T-cell (primary cell): ENCODE measurements at places on chromosomes 12 and 14.

GRCh38 chr12:27627123-27627852 lies 69.0 kb upstream of the REP15 start:
- no peak for DNase-seq

DNA sequence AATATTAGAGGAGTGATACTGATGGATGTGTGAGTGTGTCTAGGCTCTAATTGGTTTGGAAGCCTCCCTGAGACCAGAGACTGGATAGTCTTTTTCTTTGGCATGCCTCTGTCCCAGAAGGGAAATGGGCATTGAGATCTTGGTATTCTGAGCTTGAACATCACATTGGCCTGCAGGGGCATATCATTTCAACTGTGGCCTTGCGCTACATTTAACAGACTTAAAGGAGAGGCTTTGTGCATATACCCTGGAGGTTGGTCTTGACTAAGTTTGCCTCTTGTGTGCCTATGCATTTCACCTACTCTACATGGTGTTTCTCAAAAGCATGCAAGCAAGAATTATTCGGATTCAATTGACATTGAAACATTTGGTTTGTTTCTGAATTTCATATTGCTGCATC lies 185.4 kb downstream of the TMTC2 start:
- no peak for DNase-seq

DNA sequence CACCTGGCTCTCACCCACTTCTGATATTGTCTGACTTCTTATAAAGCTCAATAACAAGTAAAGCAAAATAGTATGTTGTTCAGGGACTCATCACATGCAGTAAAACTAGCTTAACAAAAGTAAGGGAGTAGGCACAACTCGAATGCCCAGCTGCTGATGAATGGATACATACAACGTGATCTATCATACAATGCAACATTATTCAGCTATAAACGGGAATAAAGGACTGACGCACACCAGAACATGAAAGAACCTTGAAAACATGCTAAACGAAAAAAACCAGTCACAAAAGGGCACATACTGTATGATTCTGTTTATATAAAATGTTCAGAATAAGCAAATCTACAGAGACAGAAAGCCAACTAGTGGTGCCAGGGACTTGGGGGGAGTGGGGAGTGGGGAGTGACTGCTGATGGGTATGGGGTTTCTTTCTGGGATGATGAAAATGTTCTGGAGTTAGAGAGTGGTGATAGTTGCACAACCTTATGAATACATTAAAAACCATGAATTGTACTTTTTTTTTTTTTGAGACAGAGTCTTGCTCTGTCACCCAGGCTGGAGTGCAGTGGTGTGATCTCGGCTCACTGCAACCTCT lies 11.1 kb downstream of the PLBD2 start:
- no peak for DNase-seq

DNA sequence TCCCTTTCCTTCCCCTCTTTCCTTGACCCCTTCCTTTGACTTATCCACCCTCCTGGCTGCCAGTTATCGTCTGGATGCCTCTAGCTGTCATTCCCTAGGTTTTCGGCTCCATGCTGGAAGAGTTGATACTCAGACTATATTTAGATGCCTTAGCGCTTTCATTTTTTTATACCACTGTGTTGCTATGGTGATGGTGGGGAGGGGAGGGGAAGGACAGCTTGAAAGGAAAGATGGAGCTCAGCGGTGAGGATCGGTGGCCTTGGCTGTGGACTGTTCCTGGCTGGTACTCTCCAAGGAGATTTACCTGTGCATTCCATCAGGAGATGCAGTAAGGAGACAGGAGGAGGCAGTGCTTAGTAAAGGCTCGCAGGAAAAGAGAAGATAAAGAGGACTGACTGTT lies 108.7 kb downstream of the SLC8A3 start:
- DNase-seq, result no peak

GRCh38 chr14:89936654-89937185 lies 17.8 kb downstream of the EFCAB11 start:
- DNase-seq, result no peak

- DNase-seq, result no peak
Observed at GRCh38 chr14:91283666-91284065, 39.2 kb upstream of the GPR68 start.

DNA sequence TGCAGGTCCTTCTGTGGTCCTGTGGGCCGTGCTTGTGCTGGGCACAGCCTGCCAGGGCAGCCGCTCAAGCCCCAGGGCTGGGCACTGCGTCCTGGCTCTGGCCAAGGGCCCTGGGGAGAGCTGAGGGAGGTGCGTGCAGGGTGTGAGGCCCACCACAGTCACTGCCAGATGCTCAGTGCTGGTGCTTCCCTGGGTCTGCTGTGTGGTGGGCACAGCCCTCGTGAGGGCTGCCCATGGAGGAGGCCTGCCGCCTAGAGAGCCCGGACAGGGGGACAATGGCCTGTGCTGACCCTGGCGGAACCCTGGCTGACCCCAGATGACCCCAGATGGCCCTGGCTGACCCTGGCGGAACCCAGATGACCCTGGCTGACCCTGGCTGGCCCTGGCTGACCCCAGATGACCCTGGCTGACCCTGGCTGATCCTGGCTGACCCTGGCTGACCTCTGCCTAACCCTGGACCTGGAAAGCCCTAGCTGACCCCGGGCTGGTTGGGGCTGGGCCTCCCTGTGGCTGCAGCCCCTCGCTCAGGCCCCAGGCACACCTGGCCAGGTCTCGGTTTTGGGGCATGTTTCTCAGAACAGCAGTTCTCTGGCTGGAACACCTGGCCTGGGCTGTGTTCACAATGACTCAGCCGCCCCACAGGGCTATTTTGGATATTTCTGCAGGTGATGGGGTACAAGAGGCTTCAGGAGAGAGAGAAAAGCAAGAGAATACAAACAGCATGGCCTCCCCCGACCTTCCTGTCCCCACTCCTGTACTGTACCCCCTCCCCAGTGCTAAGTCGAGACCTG lies 55.4 kb downstream of the TMEM121 start:
- DNase-seq, result no peak

DNA sequence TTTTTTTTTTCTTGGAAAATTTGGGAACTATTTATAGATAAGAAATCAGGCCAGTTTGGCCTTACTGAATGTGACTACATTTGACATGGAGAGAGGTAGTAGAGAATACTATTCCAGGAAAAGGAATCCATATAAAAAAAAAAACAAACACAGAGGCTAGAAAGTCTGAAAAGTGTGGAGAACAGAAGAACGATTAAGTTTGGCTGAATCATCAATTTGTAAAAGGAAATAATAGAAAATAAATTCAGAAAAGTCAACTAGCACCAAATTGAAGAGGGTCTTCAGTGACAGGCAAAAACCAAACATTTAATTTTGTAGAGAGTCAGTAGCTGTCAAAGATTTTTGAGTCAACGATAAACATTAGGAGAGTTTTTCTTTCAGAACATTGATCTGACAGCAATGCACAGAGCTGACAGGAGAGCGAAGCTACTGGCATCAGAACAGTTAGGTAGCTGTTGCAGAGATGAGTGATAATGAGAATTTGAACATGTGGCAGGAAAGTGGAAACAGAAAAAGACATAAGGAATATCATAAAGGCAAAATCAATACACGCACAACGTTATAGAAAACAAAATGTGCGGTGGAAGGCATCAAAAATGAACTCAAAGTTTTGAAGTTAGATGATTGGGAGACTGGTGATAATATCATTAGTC lies 241.2 kb downstream of the SOX5 start:
- DNase-seq, result no peak

DNA sequence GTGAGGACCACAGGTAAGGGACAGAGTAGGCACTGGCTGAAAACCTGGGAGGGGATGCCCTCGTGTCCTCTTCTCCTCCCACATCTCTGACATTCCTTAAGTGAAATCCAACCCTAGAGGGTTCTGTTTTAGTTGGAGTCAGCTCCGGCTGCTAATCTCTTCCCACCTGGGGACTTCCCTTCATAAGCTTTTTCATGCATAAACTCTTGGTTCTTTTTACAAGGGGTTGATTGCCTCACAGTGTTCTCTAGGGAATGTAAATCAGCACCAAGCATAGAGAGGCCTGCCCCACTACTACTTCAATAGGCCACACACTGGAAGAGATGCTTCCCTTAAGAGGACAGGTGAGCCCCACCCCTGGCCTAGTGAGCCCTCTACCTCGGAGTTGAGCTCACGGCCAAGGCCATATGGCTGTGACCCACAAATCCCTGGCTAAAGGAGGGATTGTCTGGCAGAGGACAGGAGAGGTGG lies 3.2 kb upstream of the SYNDIG1L start:
- DNase-seq, result no peak

DNA sequence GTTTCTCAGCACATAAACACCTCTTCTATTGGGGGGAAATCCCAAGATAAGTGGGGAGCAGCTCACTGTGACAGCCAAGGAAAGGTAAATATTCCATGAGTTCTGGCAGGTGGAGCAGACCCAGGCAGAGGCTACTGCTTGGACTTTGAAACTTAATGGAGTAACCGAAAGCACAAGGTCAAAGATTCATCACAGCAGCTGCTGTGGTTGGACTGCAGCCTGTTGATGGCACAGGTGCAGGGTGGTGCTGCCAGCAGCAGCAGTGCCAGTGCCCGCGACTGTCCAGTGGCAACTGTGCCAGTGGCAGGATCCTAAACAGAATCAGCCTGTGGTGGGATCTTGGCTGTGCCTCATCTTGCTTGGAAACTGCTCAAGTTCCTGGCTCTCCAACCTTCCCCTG lies 81.4 kb upstream of the ARID2 start:
- no peak for DNase-seq

- DNase-seq, result peak; percentile 56
Observed at GRCh38 chr14:105999361-106000028, 473.1 kb downstream of the TMEM121 start.

DNA sequence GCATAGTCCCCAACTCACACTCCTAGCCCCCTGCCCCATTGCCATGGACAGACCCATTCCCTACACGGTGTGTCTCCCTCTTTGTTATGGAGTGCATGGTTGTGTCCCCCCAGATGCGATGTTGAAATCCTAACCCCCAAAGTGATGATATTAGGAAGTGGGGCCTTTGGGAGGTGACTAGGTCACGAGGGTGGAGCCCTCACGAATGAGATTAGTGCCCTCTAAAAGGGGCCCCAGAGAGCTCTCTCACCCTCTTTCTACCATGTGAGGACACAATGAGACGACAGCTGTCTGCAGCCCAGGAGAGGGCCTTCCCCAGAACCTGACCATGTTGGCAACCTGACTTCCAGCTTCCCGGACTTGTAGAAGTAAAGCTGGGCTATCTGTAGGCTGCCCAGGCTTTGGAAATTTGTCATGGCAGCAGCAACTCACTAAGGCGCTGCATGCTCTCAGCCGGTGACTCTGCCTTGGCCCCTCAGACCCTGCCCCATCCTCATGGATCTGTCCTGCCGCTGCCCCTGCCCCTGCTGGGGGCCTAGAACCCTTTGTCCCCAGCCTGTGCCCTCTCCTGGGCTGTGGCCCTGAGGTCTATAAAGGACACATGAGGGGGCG lies 318.1 kb upstream of the RTL1 start:
- no peak for DNase-seq

- no peak for DNase-seq
Observed at GRCh38 chr14:85399186-85399585, 130.8 kb upstream of the FLRT2 start.

- no peak for DNase-seq
Observed at GRCh38 chr12:50711121-50711520, 52.8 kb upstream of the ATF1 start.

- DNase-seq, result no peak
Observed at GRCh38 chr12:18146363-18146762, 56.4 kb upstream of the RERGL start.

DNA sequence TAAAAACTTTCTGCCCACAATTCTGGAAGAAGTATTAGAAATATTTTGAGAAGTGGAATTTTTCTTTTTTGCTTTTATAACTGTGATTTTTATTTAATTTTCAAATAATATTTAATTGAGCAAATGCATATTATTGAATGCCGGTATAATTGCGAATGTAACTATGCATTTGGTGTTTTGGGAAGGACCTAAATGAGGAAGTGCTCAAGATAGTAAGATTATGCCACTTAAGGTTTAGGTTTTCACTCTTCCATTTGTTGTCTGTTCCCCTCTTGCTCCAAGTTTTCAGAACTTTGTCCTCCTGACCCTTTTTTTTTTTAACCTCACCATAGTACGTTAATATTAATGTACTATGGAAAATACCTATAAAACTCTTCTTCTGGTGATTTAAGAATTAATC lies 85.8 kb downstream of the KIAA0586 start:
- no peak for DNase-seq

DNA sequence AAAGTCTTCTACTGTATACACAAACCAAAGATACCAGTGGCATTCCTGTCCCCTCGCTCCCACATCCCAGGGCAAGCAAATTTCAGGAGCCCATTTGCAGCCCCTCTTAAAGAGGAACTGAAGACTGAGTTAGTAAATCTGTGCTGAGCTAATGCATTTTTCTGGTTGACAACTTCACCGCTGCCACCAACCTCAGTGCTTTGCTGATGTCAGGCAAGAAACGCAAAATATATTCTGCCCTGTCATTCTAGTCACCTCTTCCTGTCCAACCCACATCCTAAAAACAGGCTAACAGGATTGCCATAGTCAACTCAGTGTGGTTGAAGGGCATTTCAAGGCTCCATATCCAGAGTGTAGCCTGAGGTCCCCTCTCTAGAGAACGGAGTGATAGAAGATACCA lies 59.4 kb upstream of the FICD start:
- DNase-seq, result no peak

DNA sequence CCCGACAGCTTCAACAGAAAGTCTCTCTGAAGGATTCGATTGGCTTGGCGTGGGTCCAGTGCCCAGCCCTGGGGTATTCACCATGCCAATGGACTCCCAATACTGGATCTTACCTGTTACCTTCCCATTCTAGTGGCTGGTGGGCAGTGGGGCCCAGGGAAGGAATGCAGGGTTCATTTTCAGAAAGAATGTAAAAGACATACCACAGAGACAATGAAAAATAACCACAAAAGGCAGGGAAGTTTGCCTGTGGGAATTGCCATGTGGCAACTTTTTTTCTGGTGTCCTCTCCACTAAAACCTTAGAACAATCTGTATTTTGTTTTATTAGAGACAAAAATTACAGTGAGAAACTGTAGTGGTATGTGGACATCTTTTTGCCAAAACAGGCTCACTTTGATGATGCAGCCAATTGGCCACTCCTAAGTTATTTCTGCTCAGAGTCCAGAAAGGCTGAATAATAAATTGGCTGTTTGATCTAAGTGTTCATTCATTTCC lies 55.2 kb downstream of the PTGER2 start:
- DNase-seq, result no peak

- no peak for DNase-seq
Observed at GRCh38 chr12:16358878-16359277, 11.4 kb downstream of the MGST1 start.

DNA sequence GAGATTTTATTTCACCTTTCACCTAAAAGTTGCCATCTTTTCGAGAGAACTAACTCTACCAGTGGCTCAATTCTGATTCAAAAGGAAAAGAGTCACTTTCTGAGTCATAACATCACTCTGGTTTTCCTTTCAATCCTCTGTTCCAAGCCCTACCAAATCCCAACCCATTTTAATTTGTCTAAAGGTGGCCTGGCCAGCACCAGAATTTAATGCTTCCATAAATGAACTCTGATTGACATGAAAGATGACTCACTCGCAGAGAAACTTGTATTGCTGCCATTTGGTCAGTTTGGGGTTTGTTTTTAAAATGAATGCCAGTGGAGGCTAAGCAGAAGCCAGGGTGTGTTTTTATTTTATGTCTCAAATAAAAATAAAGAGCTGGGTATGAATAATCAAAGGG lies 117.4 kb upstream of the SOX5 start:
- no peak for DNase-seq

GRCh38 chr12:62866451-62867082 lies 68.4 kb downstream of the PPM1H start:
- no peak for DNase-seq
